Stimulated activated CD4-positive, alpha-beta T cell treated with anti-CD3 and anti-CD28 coated beads, Interleukin-1b, Interleukin-23, amount 100 ng/mL, for 1 hour (primary cell): ENCODE measurements at places on chromosomes 1 and 21.

DNA sequence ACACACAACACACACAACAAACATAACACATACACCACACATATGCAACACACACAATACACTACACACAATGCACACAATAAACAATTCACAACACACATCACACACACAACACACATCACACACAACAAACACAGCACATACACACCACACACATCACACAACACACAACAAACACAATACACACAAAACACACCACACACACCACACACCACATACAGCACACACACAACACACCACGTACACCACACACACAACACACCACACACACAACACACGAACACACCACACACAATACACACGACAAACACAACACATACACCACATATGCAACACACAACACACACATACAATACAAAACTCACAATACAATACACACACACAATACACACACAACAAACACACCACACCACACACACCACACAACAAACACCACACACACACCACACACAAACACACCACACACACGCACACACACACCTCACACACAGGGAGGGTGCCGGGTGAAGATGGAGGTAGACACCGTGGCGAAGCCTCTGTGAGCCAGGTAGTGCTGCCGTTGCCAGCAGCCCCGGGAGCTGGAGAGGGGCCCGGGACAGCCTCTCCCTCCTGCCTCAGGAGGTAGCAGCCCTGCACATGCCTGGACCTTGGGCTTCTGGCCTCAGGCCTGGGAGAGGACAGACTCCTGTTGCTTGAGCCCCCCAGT, 30.4 kb upstream of the C1orf174 start:
- no peak for DNase-seq

DNA sequence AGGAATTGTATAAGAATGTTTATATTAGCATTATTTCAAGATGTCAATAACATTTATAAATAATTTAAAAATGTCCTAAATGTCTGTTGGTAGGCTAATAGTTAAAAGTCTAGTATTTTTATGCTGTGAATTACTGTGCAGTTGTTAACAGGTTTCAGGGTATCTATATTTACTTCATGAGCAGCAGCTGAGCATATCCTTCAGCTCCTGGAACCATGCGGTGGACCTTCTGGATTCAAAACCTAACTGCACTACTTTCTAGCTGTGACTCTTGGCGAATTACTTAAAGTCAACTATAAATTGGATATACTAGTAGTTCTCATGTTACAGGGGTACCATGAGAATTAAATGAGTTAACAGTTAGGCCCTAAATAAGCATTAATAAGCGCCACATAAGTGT, 3.7 kb downstream of the CEP350 start:
- DNase-seq = no peak

DNA sequence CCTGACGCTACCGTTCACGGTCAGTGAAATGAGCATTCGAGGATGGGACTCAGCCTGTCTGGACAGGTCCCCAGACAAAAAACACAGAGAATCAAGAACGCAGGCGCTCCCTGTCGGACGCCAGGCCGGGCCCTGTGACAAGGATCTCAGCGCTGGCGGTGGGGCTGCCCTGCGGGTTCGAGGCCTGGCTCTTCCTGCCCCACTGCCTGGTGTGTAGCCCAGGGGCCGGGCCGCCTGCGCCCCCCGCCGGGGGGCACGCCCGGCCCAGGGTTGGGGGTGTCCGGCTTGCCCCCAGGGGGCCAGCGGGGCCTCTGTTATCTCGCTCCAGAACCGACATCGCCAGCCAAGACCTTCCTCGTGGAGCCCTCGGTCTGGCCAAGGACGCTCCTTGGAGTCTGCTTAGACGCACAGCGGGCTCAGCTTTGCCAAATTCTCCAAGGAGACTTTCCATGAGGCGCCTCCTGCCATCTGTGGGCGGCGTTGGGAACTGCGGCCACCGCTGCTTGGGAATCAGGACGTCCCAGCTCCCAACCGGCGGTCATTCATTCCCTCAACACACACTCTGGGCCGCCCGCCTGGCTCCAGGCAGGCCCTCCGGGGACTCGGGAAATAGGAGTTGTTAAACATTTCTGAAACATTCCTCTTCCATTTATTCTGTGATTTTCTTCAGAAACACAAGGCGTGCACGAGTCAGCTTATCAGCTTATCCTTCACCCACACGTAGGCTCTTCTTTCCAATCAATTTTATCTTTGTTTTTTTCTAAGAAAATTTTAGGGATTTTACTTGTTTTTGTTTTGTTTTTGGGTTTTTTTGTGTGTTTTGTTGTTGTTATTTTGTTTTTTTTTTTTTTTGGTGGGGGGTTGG, 11.3 kb upstream of the RIPK4 start:
- DNase-seq = no peak

DNA sequence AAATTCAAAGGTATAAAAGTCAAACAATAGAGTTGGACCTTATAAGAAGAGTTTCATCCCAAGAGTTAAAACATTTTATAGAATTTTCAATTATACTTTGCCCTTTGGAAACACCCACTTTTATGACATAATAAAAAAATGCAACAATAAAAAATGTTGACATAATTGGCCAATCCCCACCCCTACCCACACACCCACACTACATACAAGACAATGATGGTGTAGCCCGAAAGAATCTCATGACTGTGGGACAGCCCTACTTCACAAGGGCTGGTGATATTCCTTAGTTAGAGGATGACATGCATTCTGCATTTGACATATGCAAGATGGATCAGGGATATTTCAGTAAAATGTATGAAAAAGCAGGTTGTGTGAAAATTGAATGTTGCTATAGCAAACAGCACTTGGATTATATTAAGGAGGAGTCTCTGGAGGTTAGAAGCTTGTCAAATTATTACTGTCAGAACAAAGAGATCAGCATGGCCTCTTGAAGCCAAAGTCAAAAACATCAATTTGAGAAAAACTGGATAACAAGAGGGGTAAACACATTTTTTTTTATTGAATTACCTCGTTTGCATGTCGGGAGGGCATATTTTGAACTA, 133.0 kb upstream of the SAMSN1 start:
- DNase-seq = no peak

DNA sequence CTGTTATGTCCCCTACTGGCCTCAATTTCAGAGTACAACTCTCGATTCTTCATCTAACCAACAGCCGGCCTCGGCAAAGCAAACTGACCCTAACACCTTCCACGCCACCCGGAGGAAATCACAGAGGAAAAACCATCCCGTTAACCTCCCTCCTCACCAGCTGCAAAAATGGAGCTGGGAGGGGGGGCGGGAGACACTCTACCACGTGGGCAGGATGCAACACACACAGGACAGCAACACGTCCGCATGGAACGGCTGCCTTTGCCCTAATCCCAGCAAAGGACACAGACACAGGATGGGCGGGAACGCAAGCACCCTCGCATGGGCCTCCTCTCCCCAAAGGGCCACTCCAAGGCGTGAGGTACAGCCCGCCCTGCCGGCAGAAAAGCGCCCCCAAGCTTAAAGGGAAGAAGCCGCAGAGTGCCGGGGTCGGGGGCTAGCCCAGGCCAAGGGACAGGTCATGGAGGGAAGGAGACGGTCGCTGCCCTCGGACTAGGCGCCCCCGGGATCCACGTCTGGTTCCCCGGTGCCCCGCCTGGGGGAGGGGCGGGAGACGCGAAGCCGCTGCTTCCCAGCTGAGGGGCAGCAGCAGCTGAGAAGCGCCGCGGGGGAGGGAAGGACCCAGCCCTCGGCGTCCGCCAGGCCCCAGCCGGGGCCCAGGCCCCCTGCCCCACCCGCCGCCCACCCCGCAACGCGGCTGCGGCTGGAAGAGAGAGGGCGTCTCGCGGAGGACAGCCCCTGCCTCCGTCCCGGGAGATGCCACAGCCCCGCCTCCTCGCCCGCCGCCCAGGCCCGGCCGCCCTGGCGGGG, 590 bp downstream of the FOXJ3 start:
- no peak for DNase-seq

GRCh38 chr1:221840511-221841243, 98.8 kb upstream of the DUSP10 start:
- no peak for DNase-seq

- no peak for DNase-seq
These were observed 221.2 kb downstream of the CACNA1E start for GRCh38 chr1:181704546-181704945.

GRCh38 chr21:27024971-27025370, 58.1 kb upstream of the ADAMTS5 start:
- no peak for DNase-seq

- no peak for DNase-seq
These were observed 3.0 kb downstream of the CCDC17 start for GRCh38 chr1:45620588-45621500.

- DNase-seq = no peak
These were observed 36.0 kb upstream of the SCMH1 start for GRCh38 chr1:41278076-41278475.

GRCh38 chr1:115810609-115811008, 30.3 kb downstream of the NHLH2 start:
- no peak for DNase-seq

GRCh38 chr1:201501812-201502510, 5.0 kb downstream of the CSRP1 start:
- DNase-seq = no peak

DNA sequence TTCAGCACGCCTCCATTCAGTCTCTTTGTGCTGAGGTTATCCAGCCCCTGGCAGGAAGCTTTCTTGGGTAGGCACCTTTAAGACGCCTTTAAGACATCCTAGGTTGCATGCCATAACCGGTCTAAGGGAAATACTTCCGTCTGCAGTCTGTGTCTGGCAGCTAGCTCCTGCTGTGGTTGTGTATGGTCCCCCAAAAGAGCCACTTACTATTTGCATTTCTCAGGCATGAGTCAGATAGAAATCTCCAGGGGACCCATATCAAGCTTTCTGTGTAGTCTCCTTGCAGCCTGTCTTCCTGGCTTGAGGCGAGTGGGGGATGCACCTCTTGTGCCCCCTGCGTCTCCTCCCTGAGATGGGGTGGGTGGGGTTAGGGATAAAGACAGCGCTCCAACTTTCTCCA, 10.0 kb upstream of the RYR2 start:
- no peak for DNase-seq

DNA sequence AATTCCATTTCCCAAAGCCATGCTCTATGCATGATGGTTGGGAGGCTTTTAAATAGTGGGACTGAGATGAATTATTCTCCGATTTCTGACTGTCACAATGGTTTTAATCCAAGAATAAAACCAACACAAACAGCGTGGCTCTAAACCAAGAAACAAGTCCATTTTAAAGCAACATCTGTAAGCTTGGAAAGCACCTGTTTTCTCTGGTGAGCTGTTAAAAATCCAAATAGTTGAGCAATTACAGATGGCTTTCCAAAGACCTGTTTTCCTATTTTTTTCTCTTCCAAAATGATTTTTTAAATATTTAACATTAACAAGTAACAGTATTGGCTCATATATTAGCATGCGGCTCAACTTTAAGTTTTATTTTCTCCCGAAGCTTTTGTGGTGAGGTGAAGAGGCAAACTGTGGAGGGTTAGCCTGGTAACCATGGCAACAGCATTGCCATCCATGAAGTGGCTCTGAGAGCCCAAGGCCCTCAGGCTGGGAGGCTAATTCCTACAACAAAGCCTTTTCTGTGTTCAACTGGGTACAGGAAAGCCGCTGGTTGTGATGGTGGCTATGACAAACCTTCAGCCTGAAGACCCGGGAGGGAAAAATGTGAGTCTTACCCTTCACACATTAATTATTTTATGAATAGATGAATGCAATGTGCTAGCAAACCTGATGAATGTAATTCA, 56.7 kb upstream of the B3GALT5 start:
- DNase-seq = no peak

DNA sequence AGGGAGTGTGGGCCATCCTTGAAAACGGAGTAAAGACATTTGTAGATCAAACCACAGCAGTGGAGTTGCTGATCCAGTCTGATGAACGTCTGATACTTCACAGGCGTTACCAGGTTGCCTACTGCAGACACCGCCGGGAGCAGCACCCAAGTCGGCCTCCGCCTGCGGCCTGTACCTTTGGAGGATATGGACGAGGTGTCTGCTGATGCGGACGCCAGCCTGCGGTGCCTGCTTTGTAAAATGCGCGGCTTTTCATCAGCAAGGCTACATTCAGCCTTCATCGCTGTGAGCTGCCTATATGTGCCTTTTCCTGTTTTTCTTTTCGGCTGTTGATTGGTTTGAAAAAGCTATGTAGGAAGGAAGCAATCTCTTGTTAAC, 16.0 kb downstream of the SLX9 start:
- DNase-seq = no peak

DNA sequence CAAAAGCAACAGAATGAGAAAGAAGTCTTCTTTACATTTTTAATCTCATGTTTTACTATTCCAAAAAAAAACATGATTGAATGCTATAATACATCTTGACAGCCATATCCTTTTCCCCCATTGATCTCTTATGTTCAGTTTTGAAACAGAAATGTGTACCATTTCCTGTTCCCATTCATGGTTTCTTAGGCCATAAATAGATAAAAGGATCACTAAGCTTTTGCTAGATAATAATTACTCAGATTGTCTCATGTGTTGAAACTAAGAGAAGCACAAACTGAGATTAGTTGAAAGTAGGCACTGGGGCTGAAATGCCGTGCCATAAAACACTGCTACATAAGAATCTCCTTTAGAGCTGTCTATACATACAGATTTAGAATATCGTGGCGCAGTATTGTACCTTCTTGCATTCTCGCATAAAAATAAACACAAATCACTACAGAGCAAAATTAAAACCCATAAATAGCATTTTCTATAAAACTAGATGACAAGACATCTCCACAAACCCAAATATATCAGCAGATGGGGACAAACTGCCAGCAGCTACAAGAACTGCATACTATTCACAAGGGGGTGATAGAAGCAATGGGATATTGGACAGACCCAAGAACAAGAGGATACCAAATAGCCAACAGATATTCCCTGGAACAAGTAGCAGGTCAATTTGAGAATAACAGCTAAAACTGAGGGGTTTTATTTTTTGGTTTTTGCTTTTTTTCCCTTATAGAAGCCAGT, 405.3 kb upstream of the PRMT6 start:
- no peak for DNase-seq

DNA sequence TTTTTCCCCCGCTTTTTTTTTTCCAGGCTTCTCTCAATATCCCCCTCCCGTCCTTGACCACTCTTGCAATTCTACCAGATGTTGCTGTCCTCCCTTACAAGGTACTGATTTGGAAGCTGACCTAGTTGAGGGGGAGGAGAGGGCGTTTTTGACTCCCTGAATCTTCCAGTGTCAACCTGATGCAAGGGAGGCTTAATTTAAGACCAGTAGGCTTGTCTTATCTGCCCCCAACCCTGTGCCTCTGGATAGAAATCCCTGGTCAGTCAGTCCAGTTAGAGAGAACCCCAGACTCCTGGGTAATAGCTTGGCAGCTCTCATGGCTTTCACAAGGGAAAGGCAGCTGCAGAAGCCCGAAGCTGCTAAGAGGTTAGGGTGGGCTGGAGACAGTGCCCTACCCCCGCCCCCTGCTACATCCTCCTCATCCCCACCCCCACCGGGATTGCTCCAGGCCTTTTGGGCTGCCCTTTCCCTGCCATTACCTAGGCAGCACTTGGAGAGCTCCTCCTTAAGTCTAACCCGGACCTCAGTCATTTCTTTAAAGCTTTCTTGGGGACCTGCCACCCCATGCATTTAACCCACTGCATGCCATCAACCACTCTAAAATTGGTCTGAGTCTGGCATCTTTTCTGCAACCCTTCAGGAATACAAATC, 3.6 kb downstream of the ACKR1 start:
- DNase-seq = no peak

- DNase-seq = no peak
These were observed 46.8 kb upstream of the TSPAN2 start for GRCh38 chr1:115136106-115136505.

- DNase-seq = no peak
These were observed 31.2 kb downstream of the GNPAT start for GRCh38 chr1:231272173-231272572.

- DNase-seq = no peak
These were observed 119.0 kb upstream of the ADGRL2 start for GRCh38 chr1:81681601-81682266.

- no peak for DNase-seq
These were observed 196.0 kb upstream of the SAMSN1 start for GRCh38 chr21:14742119-14742518.
